Fibroblast of the aortic adventitia (primary cell): ENCODE measurements at places on chromosomes 11 and 22. TPM values are rescaled to one million over a fixed set of nuclear protein-coding genes. Genes with fewer than 3 reads are reported as not detected.

- DNase-seq = no peak
Measured at GRCh38 chr11:86140334-86140990, 71.6 kb upstream of the PICALM start.

GRCh38 chr22:24848559-24849168 is 42.7 kb downstream of the SGSM1 start:
- no peak for DNase-seq

GRCh38 chr11:117547195-117547850 is 219.7 kb downstream of the CEP164 start:
- no peak for DNase-seq

DRD2 gene
- not detected in 2 replicates for total RNA-seq
